ENCODE measurements at places on chromosomes 6 and 20.

DNA sequence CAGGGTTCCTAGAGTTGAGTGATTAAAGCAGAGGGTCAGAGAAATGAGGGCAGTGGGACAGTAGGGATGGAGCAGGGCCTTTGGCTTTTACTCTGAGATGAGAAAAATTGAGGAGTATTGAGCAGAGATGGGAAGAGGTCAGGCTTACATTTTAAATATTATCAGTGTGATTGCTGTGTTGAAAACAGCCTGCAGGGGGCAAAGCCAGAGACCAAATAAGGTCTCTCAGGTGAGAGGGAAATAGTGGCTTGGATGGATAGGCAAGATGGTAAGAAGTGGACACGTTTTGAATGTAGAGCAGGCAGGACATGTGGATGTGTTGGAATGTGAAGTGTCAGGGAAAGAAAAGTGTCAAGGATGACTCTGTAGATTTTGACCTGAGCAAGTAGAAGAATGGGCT, 105.0 kb upstream of the MAP3K7 start:
- no peak for DNase-seq

GRCh38 chr6:1636272-1636825, 26.6 kb downstream of the FOXC1 start:
- no peak for DNase-seq

DNA sequence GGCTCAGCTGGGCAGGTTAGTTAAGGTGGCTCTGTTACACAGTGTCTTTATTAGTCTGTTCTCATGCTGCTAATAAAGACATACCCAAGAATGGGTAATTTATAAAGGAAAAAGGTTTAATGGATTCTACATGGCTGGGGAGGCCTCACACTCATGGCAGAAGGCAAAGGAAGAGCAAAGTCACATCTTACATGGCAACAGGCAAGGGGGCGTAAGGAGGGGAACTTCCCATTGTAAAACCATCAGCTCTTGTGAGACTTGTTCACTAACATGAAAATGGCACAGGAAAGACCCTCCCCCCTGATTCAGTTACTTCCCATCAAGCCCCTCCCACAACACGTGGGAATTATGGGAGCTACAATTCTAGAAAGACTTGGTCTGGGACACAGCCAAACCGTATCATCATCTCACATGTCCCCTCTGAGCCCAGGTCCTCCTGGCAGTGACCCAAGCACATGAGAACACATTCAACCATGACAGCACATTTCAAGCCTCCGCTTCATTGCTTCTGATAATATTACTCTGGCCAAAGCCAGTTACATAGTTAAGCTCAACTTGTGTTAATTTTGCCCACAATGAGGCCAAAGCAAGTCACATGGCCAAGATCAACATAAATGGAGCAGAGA, 383.9 kb downstream of the PLCB1 start:
- DNase-seq: no peak

- no peak for DNase-seq
Observed at GRCh38 chr6:16403831-16404230, 165.4 kb downstream of the GMPR start.

DNA sequence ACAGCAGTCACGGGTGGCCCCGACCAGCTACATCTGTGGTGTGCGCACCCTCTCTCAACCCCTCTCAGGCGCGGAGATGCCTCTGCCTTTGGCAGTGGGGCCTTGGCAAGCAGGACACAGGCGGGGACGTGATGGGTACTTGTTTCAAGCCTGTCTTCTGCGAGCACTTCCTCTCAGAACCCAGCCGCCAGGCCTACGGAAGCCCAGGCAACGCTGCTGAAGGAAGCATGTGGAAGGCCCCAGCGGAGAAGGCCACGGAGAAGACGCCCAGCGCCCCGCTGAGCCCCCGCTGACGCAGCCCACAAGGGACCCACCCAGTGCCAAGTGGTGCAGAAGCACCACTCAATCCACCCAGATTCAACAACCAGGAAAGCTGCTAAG, 13.0 kb downstream of the SERPINB6 start:
- no peak for DNase-seq

- DNase-seq: no peak
Observed at GRCh38 chr6:20811109-20811761, 277.0 kb downstream of the CDKAL1 start.

GRCh38 chr6:101935732-101936131, 542.2 kb downstream of the GRIK2 start:
- no peak for DNase-seq

- DNase-seq: no peak
Observed at GRCh38 chr6:125746019-125746414, 3.4 kb upstream of the HEY2 start.

DNA sequence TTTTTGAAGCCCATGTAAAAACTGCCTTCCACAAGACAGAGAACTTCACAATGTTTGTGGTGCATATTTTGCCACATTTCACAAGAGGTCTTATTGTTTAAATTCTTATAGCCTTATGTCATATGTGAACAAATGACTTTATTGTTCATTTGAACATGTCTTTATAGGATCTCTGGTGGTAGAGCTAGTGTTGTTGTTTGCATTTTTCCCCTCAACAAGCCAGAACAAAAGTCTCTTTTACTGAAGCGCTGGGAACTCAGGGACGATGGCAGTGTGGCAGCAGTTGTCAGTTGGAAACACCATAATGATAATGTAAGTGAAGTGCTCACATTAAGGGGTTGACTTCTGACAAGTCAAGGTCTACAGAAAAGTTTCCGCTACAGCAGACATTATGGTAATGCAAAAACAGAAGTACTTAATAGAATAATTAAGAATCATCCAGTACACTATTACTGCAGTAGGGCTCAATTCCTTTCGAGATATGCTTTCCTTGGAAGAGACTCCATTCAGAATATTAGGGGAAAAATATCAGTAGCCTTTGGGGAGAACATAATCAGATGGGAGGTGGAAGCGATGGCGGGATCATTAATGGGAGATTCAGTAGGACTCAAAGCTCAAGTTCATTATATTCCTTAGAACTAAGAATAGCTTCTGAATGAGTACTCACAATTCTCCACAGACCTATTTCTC, 180.0 kb downstream of the GJA10 start:
- DNase-seq: no peak

DNA sequence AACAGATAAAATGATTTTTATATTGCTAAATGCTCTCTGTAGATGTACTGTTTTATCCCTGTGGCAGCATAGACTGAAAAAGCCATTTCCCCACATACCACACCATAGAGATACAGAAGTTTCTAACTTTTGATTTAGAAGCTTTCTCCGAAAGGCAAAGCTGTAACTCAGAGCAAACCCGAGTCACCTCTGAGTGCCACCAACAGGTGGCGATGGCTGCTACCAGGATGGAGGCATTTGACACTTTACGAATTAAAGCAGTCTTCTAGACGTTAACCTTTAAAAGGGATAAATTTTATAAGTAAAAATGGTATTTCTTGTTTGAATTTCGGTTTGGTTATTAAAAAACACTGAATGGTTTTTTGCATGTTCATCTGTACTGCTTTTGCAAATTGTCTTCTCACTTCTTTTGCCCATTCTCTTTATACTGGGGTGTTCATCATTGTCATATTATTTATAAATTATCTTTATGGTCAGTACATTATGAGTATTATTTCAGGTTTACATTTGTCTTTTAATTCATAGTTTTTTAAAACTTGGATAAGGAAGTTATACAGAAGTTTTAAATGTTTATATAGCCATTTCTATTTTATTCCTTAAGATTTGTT, 201.0 kb upstream of the CEP162 start:
- no peak for DNase-seq

DNA sequence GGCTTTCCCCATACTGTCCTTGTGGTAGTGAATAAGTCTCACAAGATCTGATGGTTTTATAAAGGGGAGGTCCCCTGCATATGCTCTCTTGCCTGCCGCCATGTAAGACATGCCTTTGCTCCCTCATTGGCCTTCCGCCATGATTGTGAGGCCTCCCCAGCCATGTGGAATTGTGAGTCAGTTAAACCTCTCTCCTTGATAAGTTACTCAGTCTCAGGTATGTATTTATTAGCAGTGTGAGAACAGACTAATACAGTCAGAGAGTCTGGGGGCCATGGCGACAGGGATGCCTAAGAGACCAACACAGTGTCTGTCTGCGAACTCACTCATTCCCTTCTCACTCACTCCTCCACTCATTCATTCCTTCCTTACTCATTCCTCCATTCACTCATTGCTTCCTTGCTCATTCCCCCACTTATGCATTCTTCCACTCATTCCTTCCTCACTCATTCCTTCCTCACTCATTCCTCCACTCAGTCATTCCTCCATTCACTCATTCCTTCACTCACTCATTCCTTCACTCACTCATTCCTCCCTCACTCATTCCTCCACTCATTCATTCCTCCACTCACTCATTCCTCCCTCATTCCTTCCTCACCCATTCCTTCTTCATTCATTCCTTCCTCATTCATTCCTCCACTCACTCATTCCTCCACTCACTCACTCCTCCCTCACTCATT, 137.5 kb upstream of the AGPAT4 start:
- no peak for DNase-seq

- peak; percentile 76 for DNase-seq
Observed at GRCh38 chr20:31560094-31560745, 44.9 kb upstream of the ID1 start.

DNA sequence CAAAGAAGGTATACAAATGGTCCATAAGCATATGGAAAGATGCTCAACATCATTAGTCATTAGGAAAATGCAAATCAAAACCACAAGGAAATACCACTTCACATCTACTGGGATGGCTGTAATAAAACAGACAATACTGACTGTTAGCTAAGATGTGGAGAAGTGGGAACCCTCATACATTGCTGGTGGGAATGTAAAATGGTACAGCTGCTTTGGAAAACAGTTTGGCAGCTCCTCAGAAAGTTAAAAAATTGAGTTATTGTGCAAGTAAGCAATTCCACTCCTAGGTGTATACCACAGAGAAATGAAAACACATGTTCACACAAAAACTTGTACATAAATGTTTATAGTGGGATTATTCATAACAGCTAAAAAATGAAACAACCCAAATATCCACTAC, 173.0 kb upstream of the JAG1 start:
- no peak for DNase-seq

- DNase-seq: no peak
Observed at GRCh38 chr6:118567974-118568373, 19.9 kb downstream of the PLN start.

GRCh38 chr20:54015496-54015895, 54.9 kb downstream of the BCAS1 start:
- DNase-seq: no peak

GRCh38 chr6:52505726-52506409, 71.0 kb downstream of the TRAM2 start:
- DNase-seq: no peak

DNA sequence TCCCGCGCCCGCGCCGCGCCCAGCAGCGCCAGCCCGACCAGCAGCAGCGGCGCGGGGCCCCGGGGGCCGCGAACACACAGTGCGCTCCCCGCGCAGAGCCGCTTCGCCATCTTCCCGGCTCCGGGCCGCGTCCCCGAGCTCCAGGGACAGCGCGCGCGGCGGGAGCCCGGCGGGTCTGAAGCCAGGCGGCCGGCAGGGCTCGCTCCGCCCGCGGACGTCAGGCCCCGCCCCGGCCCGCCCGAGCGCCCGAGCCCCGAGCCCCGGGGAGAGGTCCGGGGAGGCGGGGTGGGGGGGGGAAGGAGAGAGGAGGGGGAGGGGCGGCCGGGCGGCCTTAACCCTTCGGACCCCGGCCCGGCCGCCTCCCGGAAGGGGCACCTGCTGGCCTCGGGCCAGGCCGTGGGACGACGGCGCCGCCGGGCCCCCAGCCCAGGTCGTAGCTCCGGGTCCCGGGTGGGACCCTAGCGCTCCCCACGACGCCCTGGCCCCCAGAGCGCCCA, at the start of gene LAMA5:
TSS of gene LAMA5 (minus strand) at position 177 of the 497 bp plus-strand sequence. CDS start at position 110, 67 bp downstream.
- DNase-seq: no peak

DNA sequence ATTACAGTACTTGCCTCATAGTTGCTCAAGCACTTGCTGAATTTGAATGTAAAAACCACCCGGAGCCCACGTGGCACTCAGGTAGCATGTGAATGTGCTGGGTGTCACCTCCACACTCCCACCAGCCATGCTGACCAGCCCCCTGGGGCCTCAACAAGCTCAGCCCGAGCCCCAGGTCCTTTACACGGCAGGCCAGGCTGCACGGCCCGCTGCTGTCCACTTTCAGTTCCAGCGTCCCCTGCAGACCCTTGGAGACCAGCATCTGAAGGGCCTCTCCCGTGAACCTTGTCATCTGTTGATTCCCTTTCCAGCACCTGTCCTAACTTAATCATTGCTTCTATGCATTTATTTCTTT, 33.3 kb upstream of the ZBP1 start:
- no peak for DNase-seq

DNA sequence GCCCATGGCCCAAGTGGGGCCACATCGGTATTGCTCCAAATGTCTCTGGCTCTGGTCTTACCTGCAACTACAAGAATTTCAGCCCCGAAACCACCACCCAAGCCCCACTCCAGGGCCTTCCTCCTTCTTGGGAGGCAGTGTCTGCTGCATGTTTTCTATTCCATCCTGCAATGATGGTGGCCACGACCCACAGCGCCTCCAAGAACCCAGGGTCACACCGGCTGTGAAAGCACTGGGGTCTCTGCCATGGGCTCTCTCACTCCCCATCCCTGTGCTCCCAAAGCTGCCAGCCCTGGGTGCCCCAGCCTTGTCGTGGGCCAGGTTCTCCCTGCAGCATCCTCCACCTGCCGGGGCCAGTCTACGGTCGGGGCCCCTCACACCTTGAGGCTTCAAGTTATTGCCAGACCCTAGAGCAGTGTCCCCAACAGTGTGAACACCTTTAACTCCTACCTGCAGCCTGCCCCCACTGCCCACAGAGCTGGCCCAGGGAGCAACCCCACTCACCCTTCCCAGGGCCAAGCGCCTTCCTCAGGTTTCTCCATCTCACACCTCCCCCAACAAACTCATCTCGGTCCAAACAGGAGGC, 115.4 kb downstream of the JPH2 start:
- no peak for DNase-seq

DNA sequence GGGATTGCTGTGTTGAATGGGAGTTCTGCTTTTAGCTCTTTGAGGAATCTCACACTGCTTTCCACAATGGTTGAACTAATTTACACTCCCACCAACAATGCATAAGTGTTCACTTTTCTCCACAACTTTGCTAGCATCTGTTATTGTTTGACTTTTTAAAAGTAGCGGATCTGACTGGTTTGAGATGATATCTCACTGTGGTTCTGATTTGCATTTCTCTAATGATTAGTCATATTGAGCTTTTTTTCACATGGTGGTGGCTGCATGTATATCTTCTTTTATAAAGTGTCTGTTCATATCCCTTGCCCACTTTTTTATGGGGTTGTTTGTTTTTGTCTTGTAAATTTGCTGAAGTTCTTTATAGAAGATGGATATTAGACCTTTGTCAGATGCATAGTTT, 588.3 kb upstream of the ADGRB3 start:
- no peak for DNase-seq

GRCh38 chr6:108592371-108593337, 31.9 kb downstream of the FOXO3 start:
- peak; percentile 44 for DNase-seq
